ENCODE measurements at places on chromosomes 12 and 14.

DNA sequence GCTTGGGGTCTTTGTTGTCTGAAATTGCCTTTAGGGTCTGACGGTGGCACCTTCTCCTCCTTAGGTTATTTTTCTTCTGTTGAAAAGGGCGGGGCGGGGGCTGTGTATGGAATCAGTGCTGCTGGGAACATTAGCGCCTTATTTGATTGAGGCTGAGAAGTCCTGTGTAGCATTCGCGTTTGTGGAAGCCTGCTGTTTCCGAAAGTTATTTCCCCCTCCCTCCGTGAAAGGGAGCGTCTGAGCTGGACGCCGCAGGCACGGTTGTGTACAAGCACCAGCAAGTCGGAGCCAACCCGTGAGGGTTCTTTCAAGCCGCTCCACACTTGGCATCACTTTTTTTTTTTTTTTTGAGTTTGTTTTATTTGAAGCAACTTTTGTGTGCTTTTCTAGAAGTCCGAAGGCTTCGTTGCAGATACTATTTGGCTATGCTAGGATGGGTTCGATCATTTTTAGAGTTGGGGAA lies 1.1 kb downstream of the SYNE2 start:
- no peak for DNase-seq

DNA sequence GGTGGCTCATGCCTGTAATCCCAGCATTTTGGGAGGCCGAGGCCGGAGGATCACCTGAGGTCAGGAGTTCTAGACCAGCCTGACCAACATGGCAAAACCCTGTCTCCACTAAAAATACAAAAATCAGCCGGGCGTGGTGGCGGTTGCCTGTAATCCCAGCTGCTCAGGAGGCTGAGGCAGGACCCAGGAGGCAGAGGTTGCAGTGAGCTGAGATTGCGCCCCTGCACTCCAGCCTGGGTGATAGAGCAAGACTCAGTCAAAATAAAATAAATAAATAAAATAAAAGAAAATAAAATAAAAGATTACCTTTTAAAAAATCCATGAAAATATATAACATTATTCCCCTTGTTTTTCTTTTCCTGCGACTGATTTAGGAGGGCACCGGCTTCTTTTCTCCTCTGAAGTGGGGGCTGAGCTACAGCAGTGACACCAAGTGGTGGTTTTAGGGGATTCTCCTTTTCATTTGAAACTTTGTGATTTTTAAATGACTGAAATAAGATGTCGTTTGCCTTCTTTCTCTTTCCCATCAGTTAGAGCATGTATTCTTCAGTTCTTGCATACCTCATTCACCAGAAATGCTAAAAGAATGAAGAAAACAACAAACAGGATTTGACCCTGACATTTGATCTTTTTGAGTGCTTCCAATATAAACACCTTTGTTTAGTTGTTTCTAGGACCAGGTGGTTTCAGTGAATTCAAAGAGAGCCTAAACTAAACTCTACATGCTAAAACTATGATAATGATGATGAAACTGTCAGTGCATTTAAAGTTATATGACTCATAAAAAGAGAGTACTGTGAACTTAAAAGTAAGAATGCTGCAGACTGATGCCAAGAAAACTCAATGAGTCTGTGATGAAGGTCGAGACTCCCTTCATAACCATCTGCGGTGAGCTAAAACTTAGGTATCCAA lies 22.6 kb upstream of the PKP2 start:
- no peak for DNase-seq

DNA sequence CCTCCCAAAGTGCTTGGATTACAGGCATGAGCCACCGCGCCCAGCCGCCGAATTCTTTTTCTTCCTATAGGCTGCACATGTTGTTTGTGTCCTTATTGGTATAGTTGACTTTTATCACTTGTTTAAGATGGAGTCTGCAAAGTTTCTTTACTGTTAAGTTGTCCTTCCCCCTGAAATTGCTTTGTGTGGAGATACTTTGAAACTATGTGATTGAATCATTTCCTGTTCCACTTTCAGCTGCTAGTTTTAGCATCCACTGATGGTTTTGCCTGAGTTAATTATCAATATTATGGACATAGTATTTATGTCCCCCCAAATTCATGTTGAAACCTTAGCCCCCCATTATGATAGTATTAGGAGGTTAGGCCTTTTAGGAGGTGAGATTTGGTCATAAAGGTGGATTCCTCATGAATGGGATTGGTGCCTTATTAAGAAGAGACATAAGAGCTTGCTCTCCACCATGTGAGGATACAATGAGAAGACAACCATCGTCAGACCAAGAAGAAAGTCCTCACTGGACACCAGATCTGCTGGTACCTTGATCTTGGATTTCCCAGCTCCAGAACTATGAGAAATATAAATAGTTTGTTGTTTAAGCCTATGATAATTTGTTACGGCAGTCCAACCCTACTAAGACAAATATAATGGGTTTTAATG lies 34.9 kb downstream of the PPHLN1 start:
- DNase-seq: no peak

- DNase-seq: no peak
Measured at GRCh38 chr14:34179727-34180126, 228.9 kb upstream of the EGLN3 start.

- no peak for DNase-seq
Measured at GRCh38 chr12:50073206-50073605, 11.9 kb upstream of the SMARCD1 start.
